ENCODE measurements at places on chromosomes 1 and 21.

- no peak for DNase-seq
These were observed 31.0 kb upstream of the EFCAB14 start for GRCh38 chr1:46749921-46750404.

- no peak for DNase-seq
These were observed 2.8 kb downstream of the PRDX1 start for GRCh38 chr1:45518910-45519309.

DNA sequence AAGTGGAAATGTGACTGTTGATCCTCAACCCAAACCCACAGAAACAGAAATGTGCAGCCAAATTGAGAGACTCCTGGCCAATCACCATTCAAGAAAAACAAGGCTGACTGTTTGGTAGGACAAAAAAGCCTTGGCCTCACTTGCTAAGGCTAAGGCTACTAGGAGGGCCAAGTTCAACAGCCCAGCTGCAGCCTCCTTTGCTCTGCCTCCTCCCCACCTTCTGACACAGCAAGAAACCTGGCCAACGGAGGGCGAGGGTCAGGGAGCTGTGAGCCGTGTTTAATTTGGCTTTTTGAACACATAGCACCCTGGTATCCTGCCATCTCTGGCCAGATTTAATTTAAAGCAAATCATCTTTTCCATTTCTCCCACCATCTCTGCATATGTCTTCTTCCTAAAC is 165.8 kb upstream of the RAB4A start:
- no peak for DNase-seq

GRCh38 chr21:19842601-19843000 is 1155.6 kb upstream of the NCAM2 start:
- DNase-seq: no peak

DNA sequence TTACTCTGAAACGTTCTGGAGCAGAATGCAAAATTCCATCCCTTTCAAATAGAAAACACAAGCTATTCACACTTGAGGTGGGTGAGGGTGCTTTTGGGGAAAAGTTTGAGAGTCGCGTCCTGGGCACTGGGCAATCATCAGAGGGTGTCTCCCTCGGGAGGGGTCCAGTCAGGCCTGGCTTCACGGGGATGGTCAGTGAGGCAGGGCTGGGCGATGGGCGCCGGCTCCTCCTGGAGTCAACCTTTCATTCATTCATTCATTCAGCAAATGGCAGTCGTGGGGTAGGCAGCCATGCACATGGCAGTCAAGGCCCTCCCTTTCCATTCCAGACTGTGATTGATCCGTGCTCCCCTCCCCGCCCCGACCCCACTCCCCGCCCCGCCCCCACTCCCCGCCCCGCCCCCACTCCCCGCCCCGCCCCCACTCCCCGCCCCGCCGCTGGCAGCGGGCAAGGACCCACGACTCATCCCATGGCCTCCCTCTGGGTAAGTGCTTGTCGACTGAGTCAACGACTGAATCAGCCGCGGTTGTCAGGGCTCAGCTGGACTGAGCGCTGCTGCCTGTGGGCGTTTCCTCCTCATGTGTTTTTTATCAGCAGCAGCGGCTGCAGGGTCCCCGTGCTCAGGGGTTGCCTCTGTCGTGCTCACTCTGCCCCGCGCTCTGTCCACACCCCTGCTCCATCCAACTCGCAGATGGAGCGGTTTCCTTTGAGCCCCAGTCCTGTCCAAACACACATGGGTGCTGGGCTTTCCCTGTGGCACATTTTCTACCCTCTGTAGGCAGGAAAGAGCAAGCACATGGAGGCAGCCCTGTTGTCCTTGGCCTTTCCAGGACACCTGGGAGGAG is 12.5 kb upstream of the SPSB1 start:
- peak; percentile 59 for DNase-seq

- DNase-seq: no peak
These were observed 716.1 kb upstream of the CXADR start for GRCh38 chr21:16796776-16797175.

- DNase-seq: no peak
These were observed 151.4 kb downstream of the TGFB2 start for GRCh38 chr1:218496561-218496960.

DNA sequence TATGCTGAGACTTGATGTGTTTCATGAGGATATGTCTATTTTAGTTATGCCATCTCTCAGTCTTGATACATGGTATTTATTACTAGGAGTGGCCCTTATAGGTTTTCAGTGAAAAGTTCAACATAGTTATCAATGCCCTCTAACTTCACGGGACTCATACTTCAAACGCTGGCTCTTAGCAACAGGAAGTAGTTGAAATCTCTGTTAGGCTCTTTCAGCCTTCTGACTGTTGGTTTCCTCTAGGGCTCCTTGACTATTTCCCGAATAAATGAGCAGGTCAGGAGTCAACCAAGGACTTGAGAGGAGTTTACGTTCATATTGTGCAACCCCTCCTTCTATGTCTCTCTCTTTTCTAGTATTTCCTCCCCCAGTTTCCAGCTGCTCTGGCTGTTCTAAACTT is 141.8 kb downstream of the RGS7 start:
- DNase-seq: no peak

DNA sequence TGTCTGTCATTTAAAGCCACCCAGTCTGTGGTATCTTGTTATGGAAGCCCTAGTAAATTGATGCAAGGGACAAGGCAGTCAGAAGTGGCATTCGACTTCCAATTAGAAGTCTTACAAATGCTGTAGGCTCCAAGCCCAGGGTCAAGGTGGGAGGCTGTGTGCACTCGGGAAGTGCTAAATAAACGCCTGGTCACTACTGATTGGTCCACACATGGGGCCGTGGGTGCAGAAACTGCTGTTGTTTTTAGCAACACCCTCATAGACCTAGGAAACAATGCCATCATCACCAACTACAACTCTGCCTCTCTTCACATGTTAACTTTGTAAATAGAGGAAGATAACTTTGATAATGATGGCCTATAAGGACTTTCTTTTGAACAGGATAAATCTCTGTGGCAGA is 20.2 kb upstream of the ZBTB21 start:
- DNase-seq: no peak

GRCh38 chr1:6184083-6184783 is 4.1 kb upstream of the CHD5 start:
- no peak for DNase-seq
